Glutamatergic neuron (in vitro differentiated cells): ENCODE measurements at places on chromosomes 4 and X. TPM values are rescaled to one million over a fixed set of nuclear protein-coding genes. Genes with fewer than 3 reads are reported as not detected.

The SCML1 gene
- 2.7 TPM for total RNA-seq

The NSUN7 gene
- total RNA-seq: 0.25 TPM

The SPIN3 gene
- total RNA-seq: 33.1 TPM

The PPP2R2C gene
- 9.4 TPM for total RNA-seq

The KLHL4 gene
- total RNA-seq: 39.9 TPM

The HTN1 gene
- total RNA-seq: not detected

The PAK3 gene
- total RNA-seq: 31.5 TPM

The GIMD1 gene
- not detected for total RNA-seq

The PPP4R3C gene
- total RNA-seq: not detected

The HAND2 gene
- total RNA-seq: not detected

The CFAP97 gene
- 28.4 TPM for total RNA-seq

The SPP1 gene
- total RNA-seq: 1.1 TPM

The CDX4 gene
- not detected for total RNA-seq

The LRIT3 gene
- total RNA-seq: 0.12 TPM

The C4orf50 gene
- 0.56 TPM for total RNA-seq

The ITGB1BP2 gene
- total RNA-seq: 7.8 TPM
